ENCODE measurements at places on chromosomes 5 and 9.

DNA sequence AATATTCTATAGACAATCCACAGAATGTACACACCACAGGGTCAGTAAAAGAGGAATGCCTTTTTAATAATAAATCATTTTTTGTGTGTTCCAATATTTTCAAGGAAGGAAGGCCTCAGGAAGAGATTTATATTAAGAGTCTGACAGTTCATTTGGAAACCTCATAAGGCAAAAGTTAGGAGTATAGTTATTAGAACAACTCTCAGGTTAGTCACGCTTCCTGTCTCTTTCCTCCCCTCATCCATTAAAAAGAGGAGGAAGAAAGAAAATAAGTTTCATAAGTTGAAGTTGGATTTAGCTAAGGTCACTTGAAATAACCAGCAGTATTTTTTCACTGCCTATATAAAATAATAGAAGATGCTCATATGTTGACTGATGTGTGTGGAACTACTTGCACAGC is 863.2 kb downstream of the PTPRD start:
- DNase-seq = no peak

DNA sequence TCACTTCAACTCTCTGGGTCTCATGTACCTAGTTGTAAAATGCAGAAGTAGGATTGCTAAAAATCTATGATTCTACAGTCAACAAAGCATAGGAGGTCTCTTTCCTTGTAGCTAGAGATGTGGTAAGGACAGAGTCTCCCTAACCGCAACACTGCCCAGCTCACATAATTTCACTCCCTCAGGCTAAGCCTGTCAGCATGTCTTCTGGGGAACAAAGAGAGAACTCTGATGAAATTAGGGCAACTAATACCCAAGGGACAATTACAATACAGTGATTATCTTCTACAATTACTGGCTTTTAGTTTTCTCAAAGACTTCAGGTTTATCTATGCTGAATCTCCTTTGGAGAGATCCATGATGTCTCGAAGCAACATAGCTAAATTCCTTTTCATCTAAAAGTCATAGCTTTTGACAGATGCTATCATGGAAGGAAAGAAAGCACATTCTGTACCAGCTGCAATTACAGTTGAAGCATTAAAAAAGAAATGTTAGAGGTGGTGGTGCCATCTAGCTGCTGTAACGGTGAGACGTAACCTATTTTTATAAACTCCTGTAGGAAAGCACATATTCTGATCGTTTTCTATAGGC is 141.1 kb upstream of the TARS1 start:
- DNase-seq = peak; percentile 13

- DNase-seq = no peak
These were observed 119.5 kb downstream of the SYK start for GRCh38 chr9:90921104-90921503.

DNA sequence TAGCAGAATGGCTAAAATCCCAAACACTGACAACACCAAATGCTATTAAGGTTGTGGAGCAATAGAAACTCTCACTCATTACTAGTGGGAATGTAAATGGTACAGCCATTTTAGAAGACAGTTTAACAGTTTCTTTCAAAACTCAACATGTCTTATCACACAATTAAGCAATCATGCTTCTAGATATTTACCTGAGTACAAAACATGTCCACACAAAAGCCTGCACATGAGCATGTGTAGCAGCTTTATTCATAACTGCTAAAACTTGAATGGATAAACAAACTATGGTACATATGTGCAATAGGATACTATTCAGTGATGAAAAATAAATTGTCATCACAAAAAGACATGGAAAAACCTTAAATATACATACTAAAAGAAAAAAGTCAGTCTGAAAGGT is 31.5 kb downstream of the SLC25A46 start:
- DNase-seq = no peak

DNA sequence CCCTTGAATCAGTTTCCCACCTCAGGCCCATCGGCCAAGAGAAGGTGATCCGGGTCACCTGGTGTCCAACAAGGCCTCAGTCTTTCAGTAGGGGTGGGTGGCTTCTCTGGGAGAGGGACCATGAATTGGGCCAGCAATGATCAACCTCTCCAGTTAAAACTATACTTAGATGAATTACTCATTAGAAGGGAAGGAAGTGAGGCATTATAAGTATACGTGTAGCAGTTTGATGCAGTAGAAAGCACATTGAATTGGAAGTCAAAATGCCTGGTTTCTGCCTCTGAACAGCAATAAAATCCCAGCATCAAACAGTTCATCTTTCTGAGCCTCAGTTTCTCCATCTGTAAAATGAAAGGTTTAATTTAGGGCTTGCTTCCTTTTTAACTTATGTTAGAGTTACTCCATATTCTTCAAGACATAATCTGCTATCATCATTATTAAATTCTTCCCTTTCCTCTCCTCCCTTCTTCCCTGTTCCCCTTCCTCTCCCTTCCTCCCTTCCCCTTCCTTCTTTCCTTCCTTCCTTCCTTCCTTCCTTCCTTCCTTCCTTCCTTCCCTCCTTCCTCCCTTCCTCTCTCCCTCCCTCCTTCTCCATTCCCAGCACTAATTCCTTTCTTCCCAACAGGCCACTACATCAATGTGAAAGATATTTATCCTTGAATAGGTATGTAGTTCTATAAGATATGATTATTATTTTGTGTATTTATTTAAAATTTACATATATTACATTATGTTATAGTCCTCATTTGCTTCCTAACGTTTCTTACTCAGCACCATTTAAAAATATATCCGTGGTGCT is 18.6 kb upstream of the TMEM174 start:
- DNase-seq = no peak

- DNase-seq = no peak
These were observed 12.4 kb downstream of the CDC37L1 start for GRCh38 chr9:4691795-4692194.

DNA sequence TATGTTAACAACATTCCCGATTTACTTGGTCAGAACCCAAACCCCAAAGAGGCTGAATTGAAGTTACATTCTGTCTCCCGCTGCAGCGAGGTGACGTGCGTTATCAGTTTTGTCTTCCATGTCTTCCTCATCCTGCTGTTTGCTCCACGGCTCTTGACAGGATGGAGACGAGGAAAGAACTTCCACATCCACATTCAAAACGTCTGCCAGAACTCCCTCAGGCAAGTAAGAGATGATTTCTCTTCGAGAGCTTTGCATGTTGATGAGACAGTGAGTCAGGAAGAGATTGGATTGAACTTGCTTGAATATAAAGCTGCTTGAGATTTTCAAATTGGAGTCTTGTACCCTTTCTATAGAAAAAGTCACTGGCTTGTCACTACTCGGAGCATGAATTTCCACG is 242.6 kb downstream of the AUH start:
- DNase-seq = no peak

GRCh38 chr5:115388240-115388639 is 91.8 kb upstream of the CCDC112 start:
- DNase-seq = no peak

DNA sequence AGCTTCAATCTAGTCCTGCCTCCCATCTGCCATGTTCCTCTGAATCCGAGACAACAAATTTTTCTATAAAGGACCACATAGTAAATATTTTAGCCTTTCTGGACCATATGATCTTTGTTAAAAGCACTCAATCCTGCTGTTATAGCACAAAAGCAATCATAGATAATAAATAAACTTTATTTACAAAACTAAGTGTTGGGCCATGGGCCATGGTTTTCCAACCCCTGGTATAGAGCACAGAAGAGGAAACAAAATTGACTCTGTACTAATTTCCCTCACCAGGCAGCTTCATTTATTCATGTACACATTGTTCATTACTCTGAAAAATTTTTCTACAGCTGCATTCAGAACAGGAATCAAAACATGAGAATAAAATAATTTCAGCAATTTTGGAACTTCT is 288.9 kb downstream of the AGTPBP1 start:
- DNase-seq = no peak

- DNase-seq = no peak
These were observed 93.8 kb upstream of the BNC2 start for GRCh38 chr9:16964228-16964627.

DNA sequence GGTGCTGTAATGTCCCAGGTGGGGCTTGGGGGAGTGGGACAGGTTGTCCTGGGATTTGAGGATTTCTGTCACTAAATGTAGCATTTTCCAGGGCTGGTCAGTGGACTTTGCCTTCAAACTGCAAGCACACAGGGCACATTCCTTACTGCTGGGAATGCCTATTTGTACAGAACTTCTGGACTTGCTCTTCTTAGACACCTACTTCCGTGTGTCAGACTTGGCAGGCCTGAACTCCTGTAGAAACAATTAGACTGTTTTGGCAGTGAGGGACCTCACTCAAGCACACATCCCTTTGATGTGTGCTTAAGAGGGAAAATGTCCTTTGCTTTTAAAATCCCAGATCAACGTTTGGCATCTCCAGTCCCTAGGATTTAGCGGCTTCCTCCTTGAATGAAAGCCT is 192.2 kb downstream of the PAPPA start:
- no peak for DNase-seq

DNA sequence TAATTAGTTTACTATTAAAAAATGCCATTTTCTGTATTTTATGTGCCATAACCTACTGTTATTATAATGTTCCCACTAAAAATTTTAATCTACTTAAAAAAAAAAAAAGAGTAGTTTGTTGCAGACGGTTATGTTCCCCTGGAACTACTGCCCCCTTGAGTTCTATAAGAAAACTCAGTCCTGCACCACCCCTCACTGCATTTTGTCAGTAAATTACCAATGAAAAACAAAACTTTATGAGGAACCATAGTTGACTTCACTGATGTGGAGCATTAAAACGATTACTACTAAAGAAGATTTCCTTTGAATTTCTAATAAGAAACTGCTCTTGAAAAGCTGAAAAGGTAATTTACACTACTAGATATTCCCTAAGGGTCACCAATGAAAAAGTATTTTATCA is 288.7 kb downstream of the FBXL17 start:
- no peak for DNase-seq

DNA sequence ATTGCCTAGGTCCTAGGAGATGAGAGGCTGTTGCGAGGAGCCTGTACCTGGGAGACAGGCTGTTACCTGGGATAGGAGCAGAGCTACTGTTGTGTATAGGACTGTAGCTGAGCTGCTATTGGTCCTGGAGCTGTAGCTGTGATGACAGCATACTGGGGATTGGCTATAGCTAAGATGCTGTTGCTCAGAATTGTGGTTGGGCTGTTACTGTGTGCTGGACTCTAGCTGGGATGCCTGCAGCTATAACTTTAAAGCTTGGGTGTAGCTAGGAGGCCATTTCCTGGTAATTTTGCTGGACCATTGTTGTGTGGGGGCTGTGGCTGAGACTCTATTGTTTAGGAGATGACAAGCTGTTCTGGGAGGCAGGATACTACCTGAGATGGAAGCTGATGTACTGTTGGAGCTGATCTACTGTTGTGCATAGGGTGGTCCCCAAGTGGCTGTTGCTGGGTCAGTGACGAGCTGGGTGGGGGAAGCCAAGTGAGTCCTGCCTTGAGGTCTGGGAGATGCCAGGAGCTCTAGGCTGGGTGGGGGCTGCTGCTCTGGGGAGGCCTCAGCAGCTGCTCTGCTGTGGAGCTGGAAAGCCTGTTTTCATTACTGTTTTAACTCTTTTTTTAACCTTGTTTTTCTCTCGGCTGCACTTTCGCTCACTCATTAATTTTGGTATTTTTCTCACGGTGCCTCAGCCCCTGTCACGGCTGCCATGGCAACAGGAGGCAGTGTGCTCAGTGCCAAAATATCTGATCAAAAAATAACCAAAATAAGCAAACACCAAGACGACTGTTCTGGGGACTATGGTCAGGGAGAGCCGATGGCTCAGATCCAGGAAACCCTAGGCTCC is 3.0 kb upstream of the PCDH1 start:
- no peak for DNase-seq

DNA sequence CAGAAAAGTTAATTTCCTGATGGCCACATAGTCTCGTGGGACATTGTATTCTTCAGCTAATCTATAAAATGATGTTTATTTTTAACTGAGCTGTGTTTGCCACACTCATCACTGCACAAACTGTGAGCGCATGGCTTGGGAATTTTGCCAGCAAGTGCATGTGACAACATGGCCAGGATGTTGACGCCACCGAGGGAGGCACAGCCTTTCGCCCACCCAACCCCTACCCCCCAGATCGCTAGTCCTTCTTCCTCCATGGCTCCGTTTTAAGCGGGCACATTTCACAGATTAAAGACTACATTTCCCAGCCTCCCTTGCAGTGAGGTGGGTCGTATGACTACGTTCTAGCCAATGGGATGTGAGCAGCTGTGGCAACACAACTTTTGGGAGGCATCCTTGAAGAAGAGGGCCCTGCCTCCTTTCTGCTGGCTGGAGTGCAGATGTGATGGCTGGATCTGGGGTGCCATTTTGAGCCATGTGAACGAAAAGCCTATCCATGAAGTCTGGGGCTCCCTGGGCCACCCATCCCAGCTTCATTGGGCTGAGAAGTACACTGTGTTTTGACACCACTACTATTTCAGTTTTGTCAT is 7.9 kb downstream of the NRARP start:
- DNase-seq = no peak

GRCh38 chr5:158943569-158943968 is 156.1 kb downstream of the EBF1 start:
- DNase-seq = no peak

DNA sequence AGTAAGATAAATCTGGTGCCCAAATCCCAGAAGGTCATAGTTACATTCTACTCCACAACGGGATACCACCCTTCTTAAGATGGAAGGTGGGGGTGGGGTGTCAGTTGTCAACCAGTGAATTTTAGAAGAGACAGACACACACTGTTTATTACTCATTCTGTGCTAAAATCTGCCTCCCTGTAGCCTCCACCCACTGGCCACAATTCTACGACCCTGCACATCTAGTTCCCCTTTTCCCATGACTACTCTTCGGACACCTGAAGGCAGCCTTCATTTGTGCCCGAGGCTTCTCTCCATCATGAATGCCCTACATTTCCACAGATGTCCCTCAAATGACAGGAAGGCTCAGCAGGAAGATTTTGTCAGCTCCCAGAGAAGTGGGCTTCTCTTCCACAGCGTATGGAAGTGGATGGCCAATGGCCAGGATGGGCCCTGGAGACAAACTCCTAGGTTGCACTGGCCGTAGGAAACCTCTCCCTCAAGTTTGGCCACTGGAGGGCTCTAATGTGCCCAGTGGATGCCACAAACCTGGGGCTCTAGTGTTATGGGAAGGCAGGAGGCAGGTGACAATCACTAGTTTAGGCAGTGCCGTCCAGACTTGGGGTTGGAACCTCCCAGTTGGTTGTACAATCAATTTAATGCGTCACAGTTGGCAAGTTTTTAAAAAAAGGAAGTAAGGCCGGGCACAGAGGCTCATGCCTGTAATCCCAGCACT is 46.6 kb downstream of the PTPN3 start:
- no peak for DNase-seq

GRCh38 chr5:177484902-177485549 is 11.6 kb upstream of the DBN1 start:
- no peak for DNase-seq
